ENCODE measurements at places on chromosomes 4 and X.

DNA sequence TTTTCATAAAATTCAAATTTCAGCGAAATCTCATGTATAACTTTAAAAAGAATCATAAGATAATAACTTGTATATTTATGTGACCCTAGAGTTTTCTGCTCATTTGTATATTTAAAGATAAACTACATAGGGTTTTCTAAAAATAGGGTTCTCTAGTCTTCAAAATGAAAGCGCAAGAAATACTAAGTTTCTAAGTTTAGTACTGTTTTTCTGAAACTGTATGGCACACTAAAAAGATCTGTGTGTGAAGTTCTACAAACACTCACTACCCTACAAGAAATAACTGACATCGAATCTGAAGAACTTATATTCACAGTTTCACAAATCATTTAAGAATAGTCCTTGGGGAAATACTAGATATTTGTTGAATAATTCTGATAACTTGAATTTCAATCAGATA lies 38.7 kb upstream of the NDST4 start:
- no peak for DNase-seq

DNA sequence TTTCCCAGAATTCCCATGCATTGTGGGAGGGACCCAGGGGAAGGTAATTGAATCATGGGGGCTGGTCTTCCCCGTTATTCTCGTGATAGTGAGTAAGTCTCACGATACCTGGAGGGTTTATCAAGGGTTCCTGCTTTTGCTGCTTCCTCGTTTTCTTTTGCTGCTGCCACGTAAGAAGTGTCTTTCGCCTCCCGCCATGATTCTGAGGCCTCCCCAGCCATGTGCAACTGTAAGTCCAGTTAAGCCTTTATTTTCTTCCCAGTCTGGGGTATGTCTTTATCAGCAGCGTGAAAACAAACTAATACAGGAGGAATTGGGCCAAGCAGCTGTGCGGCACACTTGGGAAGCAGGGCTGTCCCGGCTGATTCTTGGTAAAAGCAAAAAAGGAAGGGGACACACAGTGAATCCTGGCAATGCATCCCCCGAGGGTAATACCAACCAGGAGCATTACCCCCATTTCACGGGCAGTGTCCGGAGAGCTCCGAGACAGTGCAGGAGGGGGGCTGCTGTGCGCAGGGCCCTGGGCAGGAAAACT lies 185.7 kb downstream of the AFAP1 start:
- no peak for DNase-seq

GRCh38 chr4:177448850-177449249 lies 6.6 kb upstream of the AGA start:
- no peak for DNase-seq

GRCh38 chr4:150771382-150771781 lies 189.4 kb downstream of the MAB21L2 start:
- DNase-seq, result no peak

DNA sequence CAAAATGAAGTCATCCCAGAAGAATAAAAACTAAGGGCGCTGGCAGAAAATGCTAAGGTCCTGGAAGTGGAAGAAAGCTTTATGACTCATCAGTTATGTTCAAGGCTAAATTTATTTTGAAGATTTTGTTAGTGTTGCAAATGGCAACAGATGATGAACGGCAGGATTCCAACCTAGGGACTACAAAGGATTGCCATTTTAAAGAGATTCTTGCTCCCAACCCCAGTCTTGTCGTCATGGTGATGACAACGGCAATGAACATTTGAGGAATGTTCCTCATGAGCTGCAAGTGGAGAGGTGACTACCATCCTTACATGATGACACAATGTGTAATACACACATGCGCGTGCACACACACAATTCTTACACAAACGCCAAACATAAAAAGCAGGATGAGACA lies 54.4 kb upstream of the FTHL17 start:
- no peak for DNase-seq

- DNase-seq, result no peak
These were observed 49.5 kb downstream of the STX18 start for GRCh38 chr4:4492161-4492847.

DNA sequence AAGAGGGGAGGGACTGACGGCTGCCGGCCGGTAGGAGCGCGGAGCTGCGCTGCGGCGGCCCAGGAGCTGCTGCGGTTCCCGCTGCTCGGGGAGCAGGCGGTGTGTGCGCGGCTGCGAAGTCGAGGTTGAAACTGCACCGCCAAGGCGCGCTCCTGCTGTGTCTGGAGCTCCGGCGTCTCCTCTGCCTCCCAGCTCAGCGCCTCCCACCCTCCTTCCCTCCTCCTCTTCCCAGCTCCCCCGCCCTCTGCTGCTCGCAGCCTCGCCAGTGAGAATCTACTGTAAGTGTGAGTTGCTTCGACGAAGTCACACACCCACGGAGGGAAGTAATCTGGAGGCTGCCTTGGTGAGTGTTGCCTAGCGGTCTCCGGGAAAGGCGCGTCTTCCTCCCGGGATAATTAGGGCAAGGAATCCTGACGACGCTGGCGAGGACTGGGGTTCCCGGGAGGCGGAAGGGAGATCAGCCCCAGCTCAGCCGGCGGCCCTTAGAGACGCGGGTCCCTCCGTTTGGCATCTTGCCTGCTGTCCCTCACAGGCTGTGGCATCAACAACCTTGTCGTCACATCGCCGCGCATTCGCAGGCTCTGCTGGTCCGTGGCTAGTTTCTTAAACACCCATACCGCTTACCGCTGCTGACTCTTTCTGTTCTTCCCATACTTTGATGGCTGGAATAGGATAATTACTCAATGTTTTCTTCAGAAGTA lies at the start of gene EPHA5:
Gene EPHA5 (minus strand): TSS at position 159 of the 701 bp plus-strand sequence. CDS start 747 bp downstream, outside the sequence.
- DNase-seq, result no peak

GRCh38 chr4:11895766-11896165 lies 467.1 kb upstream of the HS3ST1 start:
- DNase-seq, result no peak

DNA sequence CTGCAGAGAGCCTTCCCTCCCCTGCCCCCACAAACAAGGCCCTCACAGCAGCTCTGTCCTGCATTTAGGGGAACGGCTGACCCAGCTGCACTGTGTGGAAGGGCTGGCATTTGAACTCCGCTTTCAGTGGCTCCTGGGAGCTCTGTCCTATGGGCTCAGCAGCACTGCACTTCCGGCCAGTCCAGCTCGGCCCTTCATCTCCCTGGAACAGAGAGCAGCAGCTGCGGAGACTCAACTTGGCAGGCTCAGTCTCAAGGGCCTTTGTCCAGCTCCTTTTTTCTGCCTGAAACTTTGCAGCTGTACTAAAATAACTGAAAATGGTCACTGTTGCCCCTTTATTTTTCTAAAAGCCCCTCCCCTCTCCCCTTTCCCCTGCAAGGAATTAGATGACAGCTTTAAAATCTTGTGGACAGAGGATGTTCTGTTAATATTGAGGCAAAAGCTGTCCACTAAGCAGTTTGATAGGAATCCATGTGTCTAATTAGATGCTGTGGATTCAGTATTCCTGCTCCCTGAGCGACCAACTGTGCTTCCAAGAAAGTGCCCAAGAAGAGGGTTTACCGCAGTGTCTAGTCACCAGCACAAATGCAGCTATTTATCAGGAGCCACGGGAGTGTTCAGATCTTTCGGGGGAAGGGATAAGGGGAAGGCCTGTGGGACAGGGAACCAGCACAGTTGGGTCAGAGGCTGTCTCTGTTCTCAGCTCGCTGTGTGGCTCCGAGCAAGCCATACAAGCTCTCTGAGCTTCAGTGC lies 133.1 kb downstream of the AFAP1 start:
- no peak for DNase-seq

DNA sequence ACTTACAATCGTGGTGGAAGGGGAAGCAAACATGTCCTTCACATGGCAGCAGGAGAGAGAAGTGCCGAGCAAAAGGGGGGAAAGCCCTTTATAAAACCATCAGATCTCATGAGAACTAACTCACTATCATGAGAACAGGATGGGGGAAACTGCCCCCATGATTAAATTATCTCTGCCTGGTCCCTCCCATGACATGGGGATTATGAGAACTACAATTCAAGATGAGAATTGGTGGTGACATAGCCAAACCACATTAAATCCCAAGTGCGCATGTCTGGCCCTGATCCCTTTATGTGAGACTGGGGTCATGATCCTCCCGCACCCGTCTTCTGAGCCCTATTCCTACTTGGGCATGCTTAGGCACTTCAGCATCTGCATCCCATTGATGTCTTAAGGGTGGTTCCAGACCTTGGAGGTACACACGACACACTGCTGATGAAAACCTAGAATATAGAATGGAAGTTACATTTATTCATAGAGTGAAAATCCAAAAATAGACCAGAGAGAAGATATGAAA lies 116.0 kb downstream of the PTTG2 start:
- DNase-seq, result no peak

DNA sequence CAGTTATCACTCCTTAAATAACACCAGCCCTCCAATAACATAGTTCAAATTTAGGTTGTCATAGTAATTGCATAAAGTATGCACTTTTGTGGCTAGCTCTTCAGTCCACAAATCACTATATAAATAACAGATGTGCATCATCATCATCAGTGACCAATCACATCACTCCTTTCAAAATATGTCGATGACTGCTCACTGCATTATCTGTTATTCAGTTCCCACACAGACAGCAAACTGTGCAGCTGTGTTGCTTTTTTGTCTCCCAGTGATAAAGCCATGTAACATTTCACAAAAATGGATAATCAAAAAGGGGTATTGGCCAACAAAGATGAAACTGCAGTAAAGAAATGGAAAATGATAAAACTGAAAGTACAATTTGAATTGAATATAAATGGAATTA lies 205.4 kb downstream of the DCLK2 start:
- DNase-seq, result no peak

DNA sequence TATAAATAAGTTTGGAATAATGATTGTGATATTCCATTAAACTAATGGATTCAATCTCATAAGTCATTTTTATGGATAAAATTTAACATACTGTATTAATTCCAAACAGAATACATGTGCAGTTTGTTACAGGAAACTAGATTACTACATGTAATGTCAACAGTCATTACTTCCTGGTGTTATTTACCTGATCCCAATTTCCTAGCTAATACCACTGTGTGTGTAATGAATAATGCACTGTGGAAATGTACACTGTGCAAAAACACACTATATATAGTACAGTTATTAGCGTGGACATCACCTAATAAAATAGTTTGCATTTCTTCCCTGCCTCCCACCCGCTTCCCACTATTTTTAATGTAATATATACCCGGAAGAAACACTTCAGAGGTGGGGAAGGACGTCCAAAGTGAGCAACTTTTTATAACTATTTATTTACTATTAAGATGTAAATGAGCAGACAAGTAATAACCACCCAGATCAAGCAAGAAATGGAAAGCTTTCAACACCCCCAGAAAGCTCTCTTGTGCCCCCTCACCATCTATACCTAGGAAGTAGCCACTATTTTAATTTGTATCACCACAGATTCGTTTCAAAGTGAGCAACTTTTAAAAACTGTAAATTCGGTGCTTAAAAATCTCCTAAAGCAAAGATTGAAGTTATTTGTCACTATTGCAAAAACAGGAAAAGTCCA lies 219.1 kb downstream of the THOC2 start:
- DNase-seq, result no peak

GRCh38 chrX:2984342-2984741 lies 22.0 kb upstream of the ARSH start:
- no peak for DNase-seq

DNA sequence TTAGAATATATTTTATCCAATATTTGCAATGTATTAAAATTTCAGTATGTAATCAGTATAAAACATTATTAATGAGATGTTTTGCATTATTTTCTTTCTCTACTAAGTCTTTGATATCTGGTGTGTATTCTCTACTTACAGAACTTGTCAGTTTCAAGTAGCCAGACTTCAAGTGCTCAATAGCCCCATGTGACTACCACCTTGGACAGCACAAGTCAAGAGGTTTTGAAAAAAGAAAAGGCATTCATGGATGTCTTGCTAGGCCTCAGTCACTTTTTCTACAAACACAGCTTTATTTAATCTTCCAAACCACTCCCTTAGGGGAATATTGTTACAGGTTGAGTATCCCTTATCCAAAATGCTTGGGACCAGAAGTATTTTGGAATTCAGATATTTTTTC lies 189.4 kb downstream of the QDPR start:
- DNase-seq, result no peak

DNA sequence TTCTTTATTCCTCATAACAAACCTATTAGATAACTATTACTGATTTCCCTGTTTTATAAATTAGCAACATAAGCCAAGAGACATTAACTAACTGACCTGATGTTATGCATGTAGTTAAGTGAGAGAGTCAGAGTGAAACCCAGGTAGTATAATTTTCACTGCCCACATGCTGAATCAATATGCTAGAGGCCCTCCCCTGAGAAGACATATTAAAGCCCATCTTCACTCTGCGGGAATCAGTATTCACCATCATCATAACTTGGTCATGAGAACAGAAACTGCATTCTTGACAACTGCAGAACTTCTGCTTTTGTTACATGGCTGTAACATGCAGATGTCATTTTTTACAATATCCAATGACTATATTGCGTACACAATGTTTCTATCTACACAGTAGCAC lies 1324.3 kb downstream of the ARAP2 start:
- DNase-seq, result no peak

DNA sequence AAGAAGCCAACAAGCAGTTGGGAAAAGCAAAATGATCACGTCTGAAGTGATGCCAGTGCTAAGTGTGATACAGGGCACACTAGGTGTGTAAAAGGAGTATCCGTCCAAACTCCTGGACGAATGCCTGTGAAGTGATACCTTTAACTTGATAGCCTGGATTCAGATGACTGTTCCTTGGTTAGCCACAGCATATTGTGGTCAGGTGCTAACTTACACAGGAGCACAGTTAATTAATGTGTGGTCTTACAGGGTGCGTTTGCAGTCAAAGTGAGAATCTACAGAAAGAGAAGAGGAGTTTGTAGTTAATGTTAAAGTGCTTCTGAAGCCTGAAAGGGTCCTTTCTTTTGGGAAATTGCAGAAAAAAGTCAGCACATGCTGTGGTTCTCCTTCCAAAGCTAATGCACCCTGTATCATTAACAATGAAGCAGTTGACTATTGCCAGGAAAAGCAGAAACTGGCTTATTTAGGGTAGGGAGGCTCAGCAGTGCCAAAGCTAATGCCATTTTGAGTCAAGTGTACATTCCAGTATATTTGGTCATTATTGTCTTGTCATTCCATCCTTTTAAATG lies 61.1 kb downstream of the DCLK2 start:
- DNase-seq, result no peak

DNA sequence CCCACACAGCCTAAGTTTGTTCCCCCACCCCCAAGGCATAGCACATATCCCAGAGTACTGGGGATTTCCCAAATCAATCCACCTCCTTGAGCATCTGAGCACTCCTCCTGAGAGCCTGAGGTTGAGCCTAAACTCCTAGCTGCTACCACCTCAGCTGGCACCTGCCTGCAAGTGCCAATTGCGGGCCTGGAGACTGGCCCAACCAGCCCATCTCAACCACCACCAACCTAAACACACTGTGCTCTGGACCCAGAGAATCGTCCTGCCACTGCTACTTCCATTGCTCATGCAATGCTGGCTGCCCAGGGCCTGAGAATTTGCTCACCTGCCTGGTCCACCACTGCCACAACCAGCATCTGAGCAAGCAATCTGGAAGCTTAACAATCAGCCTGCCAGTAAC lies 177.1 kb downstream of the FGF13 start:
- DNase-seq, result no peak

- no peak for DNase-seq
These were observed 34.1 kb upstream of the GAB1 start for GRCh38 chr4:143302536-143302935.

Data from stimulated activated CD8-positive, alpha-beta memory T cell treated with anti-CD3 and anti-CD28 coated beads, Interleukin-7, amount 100 ng/mL, for 4 hours (primary cell).